Glomerular endothelial cell (primary cell): ENCODE measurements at places on chromosomes 16 and 17.

DNA sequence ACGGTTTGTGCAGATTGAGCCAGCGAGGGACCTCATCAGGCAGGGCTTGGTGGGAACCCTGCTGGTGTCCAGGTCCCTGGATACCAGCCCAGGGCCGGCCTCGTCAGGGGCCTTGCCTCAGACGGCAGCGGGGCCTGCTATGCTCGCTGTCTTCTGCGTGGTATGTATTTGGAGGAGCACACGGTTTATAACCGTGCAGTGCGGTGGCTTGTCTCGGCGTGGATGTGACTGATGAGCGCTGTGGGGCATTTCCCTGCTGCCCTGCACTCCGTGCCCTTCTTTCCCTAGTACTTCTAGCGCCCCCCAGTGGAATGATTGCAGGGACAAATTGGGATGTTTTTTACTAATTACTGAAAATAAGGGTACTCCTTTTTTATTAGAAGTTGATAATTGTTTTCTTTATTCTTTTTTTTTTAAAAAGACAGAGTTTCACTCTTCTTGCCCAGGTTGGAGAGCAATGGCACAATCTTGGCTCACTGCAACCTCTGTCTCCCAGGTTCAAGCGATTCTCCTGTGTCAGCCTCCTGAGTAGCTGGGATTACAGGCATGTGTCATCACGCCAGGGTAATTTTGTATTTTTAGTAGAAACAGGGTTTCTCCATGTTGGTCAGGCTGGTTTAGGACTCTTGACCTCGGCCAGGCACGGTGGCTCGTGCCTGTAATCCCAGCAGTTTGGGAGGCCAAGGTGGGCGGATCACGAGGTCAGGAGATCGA lies 15.3 kb downstream of the TBCD start:
- DNase-seq, result no peak

DNA sequence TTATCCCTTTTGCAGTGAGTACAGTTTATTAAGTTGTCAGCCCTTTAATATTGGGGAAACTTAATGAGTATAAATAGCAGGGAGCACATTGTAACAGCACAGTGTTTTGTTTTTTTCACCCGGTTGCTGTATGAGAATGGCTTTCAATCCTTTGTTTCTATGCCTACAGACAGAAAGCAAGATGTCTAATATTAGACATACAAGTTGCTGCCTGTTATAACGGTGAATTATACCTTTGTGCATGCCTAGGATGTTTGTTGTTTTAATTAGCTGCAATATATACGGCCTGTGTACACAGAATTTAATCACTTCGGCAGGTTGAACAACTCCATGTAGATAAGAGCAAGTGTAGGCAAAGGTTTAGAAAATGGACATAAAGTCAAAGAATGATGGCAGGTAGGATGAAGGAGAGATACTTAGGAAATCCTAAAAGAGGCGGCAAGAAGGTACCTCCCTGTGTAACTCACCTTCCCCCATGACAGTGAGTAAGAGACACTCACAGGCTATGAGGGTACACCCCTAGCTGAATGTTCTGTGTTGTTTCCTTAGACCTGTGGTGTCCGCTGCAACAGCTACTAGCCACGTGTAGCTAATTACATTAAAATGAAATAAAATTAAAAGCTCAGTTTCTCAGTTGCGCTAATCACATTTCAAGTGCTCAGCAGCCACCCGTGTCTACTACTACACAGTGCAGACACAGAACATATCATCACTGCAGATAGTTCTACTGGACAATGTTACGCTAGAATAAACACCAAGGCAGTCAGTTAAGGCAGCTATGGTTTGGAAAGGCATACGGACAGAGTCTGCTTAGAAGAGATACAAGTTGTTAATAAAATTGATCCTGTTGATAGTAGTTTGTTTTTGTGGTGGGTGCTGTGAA lies 10.9 kb downstream of the SLC7A6OS start:
- no peak for DNase-seq

DNA sequence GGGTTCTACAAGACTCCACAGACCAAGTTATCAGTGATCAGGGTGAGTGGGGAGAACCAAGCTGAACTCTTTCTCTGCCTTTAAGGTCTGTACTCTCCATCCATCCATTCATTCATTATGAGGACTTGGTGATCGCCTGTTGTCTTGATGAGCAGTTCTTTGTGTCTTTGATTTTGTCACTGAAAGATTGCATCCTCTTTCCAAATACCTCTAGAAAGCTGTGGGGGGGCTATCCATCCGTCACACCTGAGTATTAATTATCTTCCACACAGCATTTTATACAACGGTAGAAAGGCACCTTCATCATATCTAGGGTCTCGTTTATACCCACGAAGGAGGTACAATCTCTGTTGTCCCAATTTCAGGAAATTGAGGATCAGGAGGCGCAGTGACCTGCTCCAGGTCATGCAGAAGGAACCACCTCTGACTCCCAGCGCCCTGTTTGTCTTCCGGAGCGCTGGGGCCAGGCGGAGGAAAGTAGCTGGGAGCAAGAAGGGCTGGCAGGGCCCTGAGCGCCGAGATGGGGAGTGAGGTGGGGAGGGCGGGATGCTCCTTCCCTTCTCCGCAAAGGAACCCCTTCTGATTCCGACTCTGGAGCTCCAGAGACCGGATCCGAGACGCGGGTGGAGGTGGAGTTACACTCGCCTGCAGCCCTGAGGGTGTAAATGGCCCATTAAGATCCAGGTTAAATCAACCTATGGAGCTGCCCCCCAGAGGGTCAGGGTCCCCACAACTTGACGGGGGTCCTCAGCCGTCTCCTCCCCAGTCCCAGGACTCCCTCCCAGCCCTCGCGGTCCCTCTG lies 605 bp upstream of the ABAT start:
- DNase-seq, result no peak

- DNase-seq, result no peak
Observed at GRCh38 chr16:82384949-82385348, 214.9 kb upstream of the MPHOSPH6 start.

- no peak for DNase-seq
Observed at GRCh38 chr16:4180511-4180910, 61.4 kb downstream of the SRL start.

GRCh38 chr16:47732523-47733111 lies 271.5 kb downstream of the PHKB start:
- DNase-seq, result no peak

DNA sequence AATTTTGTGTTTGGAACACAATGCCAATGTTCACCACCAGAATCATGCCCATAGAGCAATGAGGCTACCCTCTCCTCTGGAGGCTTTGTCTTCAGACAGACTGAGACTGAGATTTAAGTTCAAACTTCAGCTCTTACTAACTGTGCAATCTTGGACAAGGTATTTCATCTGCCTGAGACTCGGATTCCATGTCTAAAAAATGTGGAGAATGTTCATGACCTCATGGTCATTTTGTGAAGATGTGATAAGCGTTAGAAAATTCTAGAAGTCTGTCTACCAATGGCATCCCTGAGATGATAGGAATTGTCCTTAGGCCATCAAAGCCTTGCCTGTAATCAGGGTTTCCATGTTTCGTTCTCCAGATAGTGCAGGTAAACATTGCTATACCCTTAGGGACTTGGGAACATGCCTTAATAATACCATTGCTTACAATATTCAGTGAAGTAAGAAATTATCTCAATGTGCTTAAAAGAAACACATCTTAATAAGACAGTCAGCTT lies 388.2 kb upstream of the MAF start:
- no peak for DNase-seq

- no peak for DNase-seq
Observed at GRCh38 chr17:43782913-43783680, 2.9 kb downstream of the CFAP97D1 start.

GRCh38 chr16:3951861-3952736 lies 71.6 kb upstream of the CREBBP start:
- no peak for DNase-seq

- no peak for DNase-seq
Observed at GRCh38 chr17:57289613-57290012, 33.3 kb downstream of the MSI2 start.

GRCh38 chr16:72711823-72712222 lies 336.1 kb downstream of the ZFHX3 start:
- no peak for DNase-seq

- no peak for DNase-seq
Observed at GRCh38 chr17:18037486-18037885, 1.5 kb downstream of the ATPAF2 start.
